ENCODE measurements at places on chromosomes 1 and 21.

DNA sequence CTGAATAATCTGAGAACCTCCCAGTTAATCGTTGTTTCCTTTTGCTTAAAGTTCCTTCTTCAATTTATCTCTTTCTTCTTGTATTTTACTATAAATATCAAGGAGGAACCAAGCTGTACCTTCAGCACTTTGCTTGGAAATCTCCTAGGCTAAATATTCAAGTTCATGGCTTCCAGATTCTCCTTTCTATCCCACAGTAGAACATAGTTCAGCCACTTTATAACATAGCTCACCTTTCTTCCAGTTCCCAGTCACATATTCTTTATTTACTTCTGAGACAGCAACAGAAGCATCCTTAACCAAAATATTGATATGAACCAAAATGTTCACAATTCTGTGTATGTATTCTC is 11.0 kb downstream of the ZMYM4 start:
- DNase-seq, result no peak

- DNase-seq, result no peak
Observed at GRCh38 chr1:228368801-228369607, 37.6 kb downstream of the TRIM11 start.

GRCh38 chr1:34320053-34320669 is 143.5 kb downstream of the C1orf94 start:
- no peak for DNase-seq

GRCh38 chr1:94940738-94941137 is 13.8 kb upstream of the CNN3 start:
- no peak for DNase-seq
